ENCODE measurements at places on chromosomes 1 and 21. TPM values are rescaled to one million over a fixed set of nuclear protein-coding genes. Genes with fewer than 3 reads are reported as not detected.

DNA sequence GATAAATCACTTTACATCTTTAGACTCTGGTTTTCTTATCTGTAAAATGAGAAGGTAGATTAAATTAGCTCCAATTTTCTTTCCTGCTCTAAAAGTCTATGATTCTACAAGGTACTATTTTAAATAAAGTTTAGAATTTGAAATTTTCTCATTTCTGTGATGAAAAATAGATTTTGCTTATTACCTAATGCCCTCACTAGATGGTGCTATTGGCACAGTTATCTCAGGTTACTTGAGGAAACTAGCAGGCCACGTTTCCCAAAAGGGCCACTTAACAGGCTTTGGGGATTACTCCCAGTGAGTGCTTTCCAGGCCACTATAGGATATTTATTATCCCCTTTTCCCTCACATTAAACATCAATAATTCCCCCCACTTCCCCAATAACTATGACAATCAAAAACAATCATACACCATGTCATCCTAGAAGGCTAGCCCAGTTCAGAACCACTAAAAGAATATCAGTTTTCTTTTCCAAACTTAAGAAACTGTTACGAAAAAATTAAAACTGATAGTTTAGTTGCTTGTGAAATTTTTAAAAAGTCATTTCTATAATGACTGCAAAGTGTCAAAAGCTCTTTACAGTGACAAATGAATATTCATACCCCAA, 30.6 kb downstream of the OMA1 start:
- peaks cover 11% of the 10 kb centered on the region for H3K4me1 ChIP-seq
- peaks cover 11% of the 10 kb centered on the region for H3K36me3 ChIP-seq
- no peak overlapping the region for H3K4me3 ChIP-seq
- H3K27me3 ChIP-seq: no peaks in the 10 kb centered on the region

DNA sequence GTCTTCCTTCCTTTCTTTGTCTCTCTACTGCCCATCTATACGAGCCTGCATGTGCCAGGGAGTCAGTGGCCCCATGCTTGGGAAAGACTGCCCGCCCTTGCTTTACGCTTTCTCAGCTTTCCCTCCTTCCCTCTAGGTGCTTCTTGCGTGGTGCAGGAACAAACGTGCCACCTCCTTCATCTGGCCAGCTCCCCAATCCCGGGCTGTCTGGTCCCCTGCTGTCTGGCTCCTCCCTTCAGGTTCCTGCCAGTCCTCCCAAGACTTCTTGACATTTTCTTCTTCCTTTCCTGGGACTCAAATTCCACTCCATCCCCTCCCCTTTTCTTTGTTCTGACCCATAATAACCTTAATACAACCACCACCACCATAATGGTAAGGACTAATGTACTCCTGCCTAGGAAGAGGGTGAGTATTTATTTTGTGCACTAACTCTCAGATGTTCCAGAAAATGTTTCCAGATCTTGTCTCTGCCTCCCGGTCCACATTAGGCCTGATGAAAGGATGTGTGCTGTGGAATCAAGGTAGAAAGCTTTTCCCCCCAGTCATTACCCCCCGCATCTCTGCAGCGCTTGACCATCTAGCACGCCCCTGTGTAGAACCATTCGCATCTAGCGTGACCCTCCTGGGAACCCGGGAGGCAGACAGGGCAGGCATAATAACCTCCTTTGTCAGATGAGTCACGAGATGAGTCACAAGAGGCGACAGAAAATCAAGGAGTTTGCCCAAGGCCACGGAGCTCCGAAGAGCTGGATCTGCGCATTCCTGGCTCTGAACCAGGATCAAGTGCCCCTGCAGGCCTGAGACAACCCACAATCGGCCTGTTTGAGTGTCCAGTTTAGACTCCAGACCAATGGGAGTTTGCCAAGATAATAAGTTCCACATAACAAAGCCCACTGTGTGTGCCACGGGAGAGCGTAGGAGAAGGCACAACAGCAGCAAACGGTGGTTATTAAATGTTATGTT, 60.1 kb upstream of the NEK2 start:
- DNase-seq: no peak
- H3K27ac ChIP-seq: no peak overlapping the region
- peaks cover 36% of the 10 kb centered on the region for H3K4me1 ChIP-seq
- no peak overlapping the region for H3K4me3 ChIP-seq
- no peaks in the 10 kb centered on the region for H3K36me3 ChIP-seq

- no peak for DNase-seq
- H3K4me1 ChIP-seq: no peaks in the 10 kb centered on the region
- H3K27me3 ChIP-seq: peaks cover 4% of the 10 kb centered on the region
- H3K4me3 ChIP-seq: no peak overlapping the region
- no peak overlapping the region for H3K27ac ChIP-seq
- H3K36me3 ChIP-seq: no peaks in the 10 kb centered on the region
These were observed 11.7 kb downstream of the ITLN2 start for GRCh38 chr1:160942926-160943325.

- no peaks in the 10 kb centered on the region for H3K4me1 ChIP-seq
- H3K4me3 ChIP-seq: no peak overlapping the region
- DNase-seq: no peak
- no peak overlapping the region for H3K27ac ChIP-seq
These were observed 14.9 kb upstream of the PLCH2 start for GRCh38 chr1:2460996-2461751.

GRCh38 chr21:45950740-45951515, 30.6 kb upstream of the COL6A1 start:
- no peaks in the 10 kb centered on the region for H3K4me1 ChIP-seq
- H3K27ac ChIP-seq: no peak overlapping the region
- H3K27me3 ChIP-seq: peaks cover 23% of the 10 kb centered on the region
- H3K36me3 ChIP-seq: no peaks in the 10 kb centered on the region
- no peak overlapping the region for H3K4me3 ChIP-seq

DNA sequence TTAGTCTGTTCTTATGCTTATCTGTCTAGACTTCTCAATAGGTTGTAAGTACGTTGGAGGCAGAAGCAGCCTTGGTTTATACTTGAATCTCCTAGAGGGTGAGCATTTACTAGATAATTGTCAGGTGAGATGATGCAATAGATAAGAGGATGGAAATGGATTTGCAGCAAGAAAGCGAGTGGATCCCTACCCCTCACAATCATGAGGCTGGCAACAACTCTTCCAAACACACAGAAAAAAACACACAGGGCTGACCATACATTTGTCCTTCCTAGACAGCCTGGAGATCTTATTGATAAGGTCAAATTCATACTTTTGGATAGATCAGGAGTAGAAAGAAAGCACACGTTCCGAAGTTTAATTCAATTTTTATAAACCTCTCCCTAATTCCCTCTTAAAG, 481.4 kb upstream of the CAMK1G start:
- DNase-seq: no peak
- no peak overlapping the region for H3K27ac ChIP-seq
- H3K4me1 ChIP-seq: no peaks in the 10 kb centered on the region
- H3K27me3 ChIP-seq: peaks cover 7% of the 10 kb centered on the region
- H3K36me3 ChIP-seq: no peaks in the 10 kb centered on the region

DNA sequence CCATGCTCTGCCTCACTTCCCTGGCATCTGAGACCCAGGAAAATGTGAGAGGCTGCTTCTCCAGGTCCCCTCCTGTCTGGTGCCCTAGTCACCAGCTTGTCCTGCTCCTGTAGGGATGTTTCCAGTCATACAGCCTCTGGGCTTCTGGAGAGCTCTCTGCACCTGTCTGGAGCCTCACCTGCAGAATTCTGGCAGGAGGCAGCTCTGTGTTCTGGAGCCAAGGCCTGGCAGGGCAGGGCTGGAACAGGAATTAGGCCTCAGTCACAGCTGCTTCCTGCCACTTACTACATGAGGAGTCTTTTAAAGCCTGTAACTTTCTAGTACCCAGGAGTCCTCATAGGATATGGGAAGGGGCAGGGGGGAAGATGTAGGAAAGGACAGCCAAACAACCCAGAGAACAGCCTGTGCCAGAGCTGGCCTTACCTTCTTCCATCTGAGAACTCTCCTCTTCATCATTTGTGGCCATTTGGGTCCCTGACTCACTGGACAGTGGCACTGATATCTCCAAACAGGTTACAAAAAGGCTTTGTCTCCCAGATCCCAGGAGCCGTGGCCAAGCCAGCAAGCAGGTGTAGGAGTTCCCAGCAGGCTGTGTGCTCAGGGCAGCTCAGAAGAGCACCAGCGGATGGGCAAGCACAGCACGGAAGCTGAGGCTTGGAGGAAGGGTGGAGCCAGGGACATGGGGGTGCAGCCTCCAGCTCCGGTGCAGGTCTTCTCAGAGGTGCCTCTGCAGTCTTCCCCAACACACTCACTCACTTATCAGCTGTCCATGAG, 31.4 kb upstream of the ARTN start:
- no peaks in the 10 kb centered on the region for H3K4me1 ChIP-seq
- no peak for DNase-seq
- H3K27me3 ChIP-seq: no peaks in the 10 kb centered on the region
- H3K4me3 ChIP-seq: no peak overlapping the region
- no peak overlapping the region for H3K27ac ChIP-seq
- H3K36me3 ChIP-seq: no peaks in the 10 kb centered on the region

Gene GJA8
- not detected for total RNA-seq

Gene C1orf35
- total RNA-seq: 24.4 TPM

Gene DMAP1
- total RNA-seq: 32.3 TPM
